ENCODE measurements at places on chromosomes 7 and 10.

GRCh38 chr7:156088115-156088514 lies 275.9 kb upstream of the SHH start:
- DNase-seq = no peak

- DNase-seq = no peak
Observed at GRCh38 chr10:13949844-13950542, 363.2 kb downstream of the PRPF18 start.

DNA sequence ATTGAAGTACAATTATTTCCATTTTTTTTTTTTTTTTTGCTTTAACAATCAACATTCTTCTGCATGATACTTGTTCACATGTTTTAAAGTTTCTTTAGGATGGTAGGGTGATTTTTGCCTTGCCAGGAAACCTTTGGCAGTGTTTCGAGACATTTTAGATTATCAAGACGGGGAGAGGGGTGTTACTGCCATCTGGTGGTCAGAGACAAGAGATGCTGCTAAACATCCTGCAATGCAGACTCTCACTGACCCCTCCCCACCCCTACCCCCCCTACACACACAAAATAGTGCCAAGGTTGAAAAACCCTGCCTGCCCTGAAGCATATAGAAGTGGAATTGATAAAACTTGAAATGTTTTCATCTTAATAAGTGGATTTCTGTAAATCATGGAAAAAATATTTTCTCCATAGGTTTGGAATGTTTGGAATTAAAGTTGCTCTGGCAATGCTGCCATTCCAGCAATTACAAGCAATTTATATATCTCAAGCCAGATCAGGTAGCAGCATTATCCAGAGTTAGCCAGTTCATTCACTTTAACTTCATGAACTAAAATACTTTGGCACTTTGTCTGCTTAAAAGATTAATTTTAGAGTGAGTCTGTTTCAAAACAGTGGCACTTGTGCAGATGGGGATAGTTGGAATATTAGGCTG lies 62.1 kb downstream of the SDHAF3 start:
- DNase-seq = no peak

DNA sequence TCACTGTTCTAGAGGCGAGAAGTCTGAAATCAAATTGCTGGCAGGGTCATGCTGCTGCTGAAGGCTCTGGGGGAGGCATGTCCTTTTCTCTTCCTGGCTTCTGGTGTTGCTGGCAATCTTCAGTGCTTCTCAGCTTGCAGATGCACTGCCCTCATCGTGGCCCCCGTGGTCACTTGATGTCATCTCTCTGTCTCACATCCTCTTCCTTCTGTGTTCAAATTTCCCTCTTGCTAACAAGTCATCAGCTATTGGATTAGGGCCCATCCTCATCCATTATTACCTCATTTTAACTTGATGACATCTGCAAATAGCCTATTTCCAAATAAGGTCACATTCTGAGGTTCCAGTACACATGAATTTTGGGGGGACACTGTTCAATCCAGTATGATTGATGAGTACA lies 36.6 kb upstream of the SRGN start:
- DNase-seq = no peak
